ENCODE measurements at places on chromosomes 1 and 21.

- no peak for DNase-seq
Measured at GRCh38 chr1:151036356-151036755, at the start of gene BNIPL. BNIPL (plus strand) TSS chr1:151036586; CDS start chr1:151036726, 140 bp downstream.

- DNase-seq: no peak
Measured at GRCh38 chr21:32406405-32406804, 6.1 kb upstream of the EVA1C start.

DNA sequence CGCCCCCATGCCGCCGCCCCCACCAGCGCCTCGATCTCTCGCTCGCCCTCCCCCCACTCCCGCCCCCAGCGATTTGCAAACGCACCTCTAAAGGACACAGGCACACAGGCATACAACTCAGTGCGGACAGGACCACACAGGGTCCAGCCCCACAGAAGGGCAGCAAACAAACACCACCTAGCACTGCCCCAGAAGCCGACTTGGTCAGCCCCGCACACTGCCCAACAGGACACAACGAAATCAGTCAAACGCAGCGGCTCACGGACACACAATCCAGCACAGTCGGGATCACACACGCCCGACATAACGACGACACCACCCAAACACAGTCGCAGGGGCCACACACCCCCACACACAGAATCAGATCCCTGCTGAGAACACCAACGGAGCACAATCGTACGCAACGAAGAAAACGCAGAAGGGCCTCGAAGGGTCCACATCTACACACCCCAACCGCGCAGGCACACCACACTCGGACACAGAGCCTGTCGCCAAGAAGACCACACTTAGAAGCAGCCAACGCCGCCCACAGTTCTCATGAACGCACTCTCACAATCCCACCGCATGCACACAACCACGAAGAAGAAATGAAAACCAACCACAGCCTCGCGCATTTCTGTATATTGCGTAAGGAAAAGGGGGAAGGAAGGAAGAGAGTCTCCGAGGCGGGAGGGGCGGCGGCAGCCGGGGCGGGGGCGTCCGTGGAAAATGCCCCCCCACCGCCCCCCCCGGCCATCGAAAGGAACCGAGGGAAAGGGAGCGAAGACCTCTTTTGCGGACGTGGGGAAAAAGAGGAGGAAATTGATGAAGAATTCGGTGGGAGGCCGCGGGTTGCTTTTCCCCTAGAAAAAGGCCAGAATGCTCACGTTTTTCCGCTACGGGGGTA is 481 bp downstream of the TAL1 start:
- DNase-seq: no peak

GRCh38 chr21:16082038-16082816 is 352.4 kb downstream of the USP25 start:
- peak; percentile 26 for DNase-seq

- no peak for DNase-seq
Measured at GRCh38 chr1:162670928-162671663, 38.8 kb downstream of the DDR2 start.

GRCh38 chr1:197342044-197342565 is 74.1 kb downstream of the CRB1 start:
- no peak for DNase-seq

DNA sequence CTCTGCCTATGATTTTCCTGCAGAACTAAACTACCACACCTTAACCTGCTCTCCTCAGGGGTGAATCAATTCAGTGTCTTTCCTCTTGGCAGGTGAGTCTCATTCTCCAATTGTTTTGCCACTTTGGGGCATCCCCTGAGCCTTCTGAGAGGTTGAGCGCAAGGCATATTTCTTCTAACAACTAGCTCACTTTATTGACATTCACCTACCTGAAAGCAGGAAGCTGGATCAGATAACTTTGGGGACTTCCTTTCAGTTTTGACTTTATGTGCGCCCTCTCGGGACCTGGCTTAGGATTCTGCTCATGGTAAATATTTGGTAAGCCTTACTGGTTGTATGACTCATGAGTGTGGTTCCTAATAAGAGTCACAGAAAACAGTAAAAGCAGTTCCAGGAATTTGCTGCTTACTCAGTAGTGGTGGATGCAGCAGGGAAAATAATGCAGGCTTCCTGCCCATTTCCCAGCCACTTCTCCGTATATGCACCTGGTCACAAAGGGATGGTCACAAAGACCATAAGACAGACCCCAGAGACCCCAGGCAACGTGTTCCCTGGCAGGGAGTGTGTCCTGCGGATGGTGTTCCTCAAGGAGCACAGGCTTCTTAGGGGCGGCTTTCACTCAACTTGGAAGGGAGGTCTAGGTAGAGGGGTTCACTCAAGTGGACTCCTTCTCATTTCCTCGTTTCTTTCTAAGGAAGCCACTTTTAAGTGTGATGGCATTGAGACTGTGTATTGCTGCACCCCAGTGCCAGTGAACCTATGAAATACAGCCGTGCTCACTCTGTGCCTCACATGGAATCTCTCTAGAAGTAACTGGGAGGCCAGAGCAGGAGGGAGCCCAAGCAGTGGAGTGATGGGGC is 22.0 kb upstream of the BATF3 start:
- no peak for DNase-seq

DNA sequence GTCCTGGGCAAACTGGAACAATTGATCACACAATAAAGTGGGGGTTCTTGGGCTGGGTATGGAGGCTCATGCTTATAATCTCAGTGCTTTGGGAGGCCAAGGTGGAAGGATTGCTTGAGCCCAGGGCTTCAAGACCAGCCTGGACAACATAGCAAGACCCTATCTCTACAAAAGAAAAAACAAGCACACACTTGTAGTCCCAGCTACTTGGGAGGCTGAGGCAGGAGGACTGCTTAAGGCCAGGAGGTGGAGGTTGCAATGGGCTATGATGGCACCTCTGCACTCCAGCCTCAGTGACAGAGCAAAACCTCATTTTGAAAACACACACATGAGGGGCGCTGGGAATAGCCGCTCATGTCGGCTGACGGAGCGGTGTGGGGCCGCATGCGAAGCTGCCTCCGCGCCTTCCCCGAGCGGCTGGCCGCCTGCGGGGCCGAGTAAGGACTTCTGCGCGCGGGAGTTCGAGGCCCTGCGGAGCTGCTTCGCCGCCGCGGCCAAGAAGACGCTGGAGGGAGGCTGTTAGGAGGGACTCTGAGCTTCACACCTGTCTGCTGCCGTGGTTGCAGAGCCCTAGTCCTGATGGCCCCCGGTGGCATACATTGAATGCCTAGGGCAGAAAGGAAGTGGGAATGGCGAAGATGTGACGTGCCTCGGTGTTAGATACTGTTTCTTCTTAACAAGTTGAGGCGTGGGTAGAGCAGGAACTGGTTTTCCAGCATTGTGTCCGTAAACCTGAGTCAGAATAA is 59.5 kb downstream of the ACBD3 start:
- DNase-seq: no peak

DNA sequence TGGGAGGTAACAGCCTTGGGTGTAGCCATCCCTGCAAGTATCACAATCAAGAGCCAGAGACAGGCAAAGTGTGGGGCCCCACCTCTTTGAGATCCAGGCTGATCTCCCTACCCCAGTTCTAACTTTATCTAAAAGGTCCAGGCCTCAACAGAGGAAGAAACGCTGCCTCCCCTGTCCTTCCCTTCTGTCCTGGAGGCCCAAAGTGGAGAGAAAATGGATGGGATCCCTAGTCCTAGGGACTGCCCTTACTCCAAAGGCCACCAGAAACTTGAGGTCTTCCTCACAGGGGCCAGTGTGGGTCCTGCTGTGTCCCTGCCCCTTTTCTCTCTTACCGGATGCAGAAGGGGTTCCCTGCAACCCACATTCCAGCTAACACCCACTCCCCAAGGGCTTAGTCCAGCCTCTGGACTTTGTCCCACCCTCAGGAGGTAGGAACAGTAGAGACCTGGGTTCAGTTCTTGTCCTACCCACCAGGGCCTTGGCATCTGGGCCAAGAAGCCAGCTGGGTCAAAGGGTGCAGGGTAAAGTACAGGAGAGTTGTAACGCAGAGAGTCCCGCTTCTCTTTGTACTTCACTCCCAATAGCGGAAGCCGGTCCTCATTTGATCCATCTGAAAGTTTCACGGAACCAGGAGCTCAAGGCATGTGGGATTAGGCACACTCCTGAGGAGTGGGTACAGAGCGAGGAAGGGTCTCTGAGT is 1.9 kb downstream of the HDGF start:
- DNase-seq: no peak

DNA sequence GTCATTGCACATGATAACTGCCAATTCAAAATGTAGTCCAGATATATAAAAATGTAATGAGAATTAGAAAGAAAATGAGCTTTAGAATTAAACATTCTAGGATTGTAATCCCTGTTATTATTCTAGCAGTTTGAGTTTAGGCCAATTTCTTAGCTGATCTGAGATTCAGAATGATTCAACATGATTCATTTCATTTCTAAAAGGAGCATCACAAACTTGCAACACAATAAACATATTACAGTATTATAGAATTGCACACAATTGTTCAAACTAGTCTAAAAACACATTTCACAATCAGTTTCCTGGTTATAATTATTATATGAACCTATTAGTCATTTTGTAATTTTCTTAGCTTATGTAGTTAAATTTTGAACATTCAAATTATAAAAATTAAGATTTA is 43.3 kb upstream of the TSHB start:
- DNase-seq: no peak

GRCh38 chr1:23497777-23498439 is 13.9 kb upstream of the ASAP3 start:
- no peak for DNase-seq

GRCh38 chr21:35900539-35900938 is 159.8 kb downstream of the SETD4 start:
- DNase-seq: peak; percentile 11

DNA sequence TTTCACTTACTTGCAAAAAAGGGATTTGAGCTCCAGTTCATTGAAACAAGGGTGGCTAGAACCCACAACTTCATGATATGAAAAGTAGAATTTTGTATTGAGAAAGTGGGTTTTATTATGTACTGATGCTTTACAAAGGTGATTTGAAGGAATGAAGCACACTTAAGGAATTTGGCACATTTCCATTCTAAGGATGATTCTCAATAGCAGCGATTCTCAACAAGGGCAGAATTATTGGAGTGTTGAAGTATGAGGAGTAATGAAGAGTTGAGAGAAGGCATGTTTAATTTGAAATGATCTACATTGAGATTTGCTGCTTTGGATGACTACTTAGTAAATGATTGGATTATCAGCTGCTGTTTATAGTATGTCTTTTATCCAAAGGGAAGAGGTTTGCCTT is 54.7 kb downstream of the FNBP1L start:
- no peak for DNase-seq

DNA sequence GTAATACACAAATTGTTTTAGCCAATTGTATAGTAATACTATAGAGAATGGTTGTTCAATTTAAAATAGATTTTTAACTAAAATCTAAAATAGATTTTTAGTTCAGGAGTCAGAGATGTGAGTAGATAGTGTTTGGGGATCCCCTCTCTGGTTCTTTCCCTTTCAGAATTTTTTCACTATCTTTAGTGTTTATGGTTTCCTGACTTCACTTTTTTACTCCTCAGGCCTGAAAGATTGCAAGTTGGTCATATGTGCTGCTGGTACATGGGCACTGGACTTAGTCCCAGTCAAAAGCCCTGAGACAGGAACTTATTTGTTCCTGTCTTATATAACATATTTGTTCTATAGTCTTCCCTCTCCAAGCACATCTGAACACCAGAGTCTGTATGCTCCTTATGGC is 96.8 kb upstream of the ATP1B1 start:
- DNase-seq: no peak

DNA sequence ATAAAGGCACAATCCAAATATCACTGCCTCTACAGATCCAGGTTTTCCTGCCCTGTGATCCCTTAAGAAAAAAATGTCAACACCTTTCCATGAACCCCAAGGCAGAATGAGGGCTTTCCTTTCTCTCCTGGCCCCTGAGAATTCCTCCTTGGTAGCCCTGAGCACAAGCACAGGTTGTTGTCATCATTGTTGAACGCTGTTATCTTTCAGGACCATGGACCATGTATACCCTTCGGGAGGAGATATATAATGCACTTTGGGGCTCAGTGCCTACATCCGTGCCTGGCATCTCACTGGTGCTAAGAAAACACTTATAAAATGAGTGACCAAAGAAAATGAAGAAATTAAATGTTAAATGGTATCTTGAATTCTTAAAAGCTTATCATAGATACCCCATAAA is 296.2 kb downstream of the SETD4 start:
- DNase-seq: no peak

- no peak for DNase-seq
Measured at GRCh38 chr1:18414321-18414720, 66.4 kb upstream of the KLHDC7A start.

DNA sequence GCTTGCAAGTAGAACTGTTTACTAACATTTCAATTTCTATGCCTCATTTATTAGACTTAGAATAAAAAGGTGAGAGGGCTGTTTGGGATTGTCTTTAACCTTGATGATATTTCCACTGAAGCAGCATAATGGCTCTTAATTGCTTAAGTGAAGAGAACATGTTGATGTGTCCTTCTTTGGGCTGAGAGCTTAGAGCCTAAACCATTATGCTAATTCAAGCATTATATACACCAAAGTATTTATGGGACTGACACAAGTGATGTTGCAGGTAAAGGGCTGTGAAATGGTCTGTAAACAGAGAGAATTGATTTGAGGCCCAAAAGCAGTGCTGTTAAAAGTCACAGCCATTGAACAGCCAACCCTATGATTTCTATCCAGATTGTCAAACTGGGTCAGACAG is 113.9 kb downstream of the ATG4C start:
- DNase-seq: no peak

DNA sequence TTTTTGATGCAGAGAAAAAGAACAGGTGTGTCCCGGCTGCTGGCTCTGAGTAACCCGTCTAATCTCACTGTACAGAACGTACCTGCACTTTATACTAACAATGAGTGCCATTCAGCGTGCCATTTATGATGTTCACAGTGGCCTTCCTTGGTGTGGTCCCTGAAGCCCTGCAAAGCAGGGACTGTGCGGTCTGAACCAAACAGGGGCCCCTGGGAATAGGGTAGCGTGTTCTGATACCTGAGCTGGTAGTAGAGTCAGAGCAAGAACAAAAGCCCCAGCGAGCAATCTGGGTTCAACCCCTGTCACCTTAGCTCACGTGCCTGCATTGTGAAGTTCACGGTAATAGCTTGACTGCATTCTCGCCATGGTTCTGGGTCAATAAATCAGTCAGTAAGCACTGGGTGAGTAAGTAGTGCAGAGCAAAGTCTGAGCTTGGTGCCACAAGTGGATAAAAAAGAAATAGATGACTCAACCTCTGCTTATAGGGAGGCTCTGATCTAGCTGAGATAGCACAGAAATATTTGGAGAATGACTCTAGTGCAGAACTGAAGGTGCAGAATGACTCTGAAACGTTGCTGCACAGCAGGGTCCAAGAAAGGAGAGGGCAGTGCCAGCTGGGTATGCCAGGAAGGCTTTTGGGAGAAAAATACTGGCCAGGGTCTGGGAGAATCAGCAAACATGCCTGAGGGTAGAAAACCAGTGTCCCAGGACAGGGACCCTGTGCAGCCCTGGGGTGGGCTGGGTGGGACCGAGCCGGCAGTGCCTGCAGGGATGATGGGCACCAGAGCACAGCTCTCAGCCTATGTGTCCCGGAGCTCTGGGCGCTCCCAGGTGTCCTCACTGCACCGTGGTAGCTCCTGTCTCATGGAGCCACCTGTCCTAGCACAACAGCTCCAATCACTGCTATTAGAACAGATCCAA is 125.9 kb downstream of the RHOU start:
- no peak for DNase-seq
